ENCODE measurements at places on chromosomes 1 and 21. TPM values are rescaled to one million over a fixed set of nuclear protein-coding genes. Genes with fewer than 3 reads are reported as not detected.

PTCH2 gene
- 3.0 TPM for total RNA-seq

CFH gene
- 46.6 TPM for total RNA-seq

ATP6V1G3 gene
- total RNA-seq = not detected

DHDDS gene
- total RNA-seq = 60.4 TPM

HSD3B1 gene
- not detected for total RNA-seq

RGS8 gene
- not detected for total RNA-seq

F13B gene
- not detected for total RNA-seq

CFAP107 gene
- not detected for total RNA-seq

AMIGO1 gene
- total RNA-seq = 1.0 TPM

GIPC2 gene
- total RNA-seq = 0.04 TPM

PLA2G2F gene
- total RNA-seq = not detected

LCE2A gene
- total RNA-seq = not detected

SPATA21 gene
- total RNA-seq = not detected

FAM43B gene
- total RNA-seq = not detected

THEM5 gene
- not detected for total RNA-seq

CXADR gene
- 0.04 TPM for total RNA-seq

SLC2A5 gene
- 0.04 TPM for total RNA-seq

SH2D1B gene
- 6.3 TPM for total RNA-seq

RPL22 gene
- 629 TPM for total RNA-seq

C1orf167 gene
- total RNA-seq = 0.82 TPM

CA6 gene
- not detected for total RNA-seq

GUCA2A gene
- not detected for total RNA-seq

LCE1C gene
- total RNA-seq = not detected

AMY2B gene
- 0.60 TPM for total RNA-seq

FCRLA gene
- 0.40 TPM for total RNA-seq

LCE1B gene
- total RNA-seq = not detected

SVBP gene
- 36.0 TPM for total RNA-seq

C1QTNF12 gene
- 3.7 TPM for total RNA-seq

PPFIA4 gene
- total RNA-seq = 1.9 TPM
